ENCODE measurements at places on chromosomes 6 and 20.

DNA sequence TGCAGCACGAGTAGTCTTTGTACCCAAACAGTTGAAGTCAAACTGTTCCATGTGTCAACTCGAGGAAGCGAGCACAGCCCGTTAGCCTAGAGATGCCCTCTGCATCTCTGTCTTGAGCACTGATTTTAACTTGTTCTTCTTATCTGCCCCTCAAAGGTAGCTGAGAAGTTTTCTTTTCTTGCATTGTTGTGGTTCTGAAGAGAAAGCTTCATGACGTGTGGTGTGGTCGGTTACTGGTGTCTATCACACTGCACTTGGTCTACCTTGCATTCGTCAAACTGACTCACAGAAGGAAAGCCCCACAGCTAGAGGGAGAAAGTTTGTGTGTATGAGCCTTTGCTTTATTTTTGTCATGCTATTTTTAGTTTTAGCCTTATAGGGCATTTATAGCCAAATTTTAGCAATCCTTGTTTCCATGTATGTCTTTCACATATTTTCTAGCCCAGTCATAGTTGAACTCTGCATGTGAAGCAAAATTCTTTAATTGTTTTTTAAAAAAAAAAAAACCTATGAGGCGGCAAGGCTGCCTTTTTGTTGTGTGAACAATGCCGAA, 115.1 kb downstream of the JAG1 start:
- DNase-seq: no peak

GRCh38 chr6:31690231-31691077, 9.6 kb upstream of the LY6G5C start:
- DNase-seq: no peak

- DNase-seq: no peak
These were observed 25.8 kb downstream of the BHLHE23 start for GRCh38 chr20:62980970-62981369.

DNA sequence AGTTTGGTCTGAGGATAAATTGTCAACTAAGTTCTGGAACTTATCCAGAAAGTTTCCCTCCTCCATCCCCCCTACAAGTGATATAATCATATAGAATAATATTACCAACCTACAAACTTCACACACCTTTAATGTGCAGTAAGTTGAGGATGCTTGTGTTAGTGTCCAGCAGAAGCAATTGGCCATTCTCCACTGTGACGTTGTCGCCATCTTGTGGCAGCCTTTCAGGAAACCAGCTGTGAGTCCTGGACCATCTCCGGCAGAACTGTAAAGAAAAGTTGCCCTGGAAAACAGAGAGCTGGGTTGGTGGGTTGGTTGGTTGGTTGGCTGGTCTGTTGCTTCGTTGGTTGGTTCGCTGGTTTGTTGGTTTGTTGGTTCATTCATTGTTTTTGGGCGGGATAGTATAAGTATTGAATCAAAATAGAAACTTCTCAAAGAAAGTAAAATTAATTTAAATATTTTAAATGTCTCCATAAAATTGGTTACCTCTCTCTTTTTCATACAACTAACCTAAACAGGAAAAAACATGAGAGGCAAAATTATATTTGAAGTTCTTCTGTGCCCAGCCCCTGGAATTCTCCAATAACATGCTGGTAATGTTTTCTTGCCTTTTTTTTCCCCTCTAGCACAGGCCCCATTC, 127.5 kb downstream of the PKHD1 start:
- DNase-seq: peak; percentile 48

DNA sequence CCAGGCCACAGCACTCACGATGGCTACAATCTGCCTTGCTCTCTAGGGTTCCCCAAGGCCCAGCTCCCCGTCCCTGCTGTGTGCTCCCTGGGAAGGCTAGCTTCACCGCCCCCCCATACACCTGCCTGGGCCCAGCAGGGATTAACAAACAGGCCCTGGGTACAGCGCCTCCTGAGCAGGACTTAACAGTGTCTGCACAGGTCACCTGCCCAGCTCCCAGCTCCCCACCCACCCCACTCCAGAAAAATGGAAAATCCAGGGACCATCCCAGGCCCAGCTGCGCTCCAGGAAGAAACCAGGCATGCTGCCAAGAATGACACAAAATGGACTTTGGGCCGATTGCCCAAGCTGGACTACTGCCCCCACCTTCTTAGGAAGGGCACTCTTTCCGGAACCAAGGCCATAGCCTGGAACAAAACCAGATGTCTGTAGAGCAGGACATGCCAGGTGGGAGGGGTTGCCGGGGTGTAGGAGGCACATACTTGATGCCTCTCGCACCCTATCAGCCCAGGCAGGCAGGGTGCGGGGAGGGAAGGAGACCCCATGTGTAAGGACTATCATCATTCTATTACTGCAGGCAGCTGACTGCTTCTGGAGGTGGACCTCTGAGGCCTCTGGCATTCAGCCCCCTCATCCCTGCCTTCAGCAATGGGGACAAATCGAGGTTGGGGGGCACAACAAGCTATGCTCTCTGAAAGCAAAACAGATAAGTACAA, 104.9 kb downstream of the SNX5 start:
- peak; percentile 87 for DNase-seq

DNA sequence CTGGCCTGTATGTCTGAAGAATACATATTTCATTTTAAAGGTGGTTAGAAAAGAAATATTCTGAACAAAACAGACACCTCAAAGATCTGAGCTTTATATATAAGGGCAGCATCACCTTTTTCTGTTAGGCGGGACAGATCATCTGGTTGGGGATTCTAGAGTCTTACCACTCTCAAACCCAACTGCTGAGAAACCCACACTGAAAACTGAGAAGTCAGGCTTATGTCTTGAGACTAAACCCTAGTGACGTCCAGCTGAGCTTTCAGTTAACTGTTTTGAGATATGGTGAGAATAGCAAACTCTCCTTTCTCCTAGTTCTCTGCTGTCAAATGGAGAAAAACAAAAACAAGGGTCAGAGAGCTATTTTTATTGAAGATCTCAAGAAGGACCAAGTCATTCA, 63.7 kb upstream of the CCN6 start:
- no peak for DNase-seq

- DNase-seq: no peak
These were observed 35.1 kb downstream of the SNRNP48 start for GRCh38 chr6:7624796-7625710.

DNA sequence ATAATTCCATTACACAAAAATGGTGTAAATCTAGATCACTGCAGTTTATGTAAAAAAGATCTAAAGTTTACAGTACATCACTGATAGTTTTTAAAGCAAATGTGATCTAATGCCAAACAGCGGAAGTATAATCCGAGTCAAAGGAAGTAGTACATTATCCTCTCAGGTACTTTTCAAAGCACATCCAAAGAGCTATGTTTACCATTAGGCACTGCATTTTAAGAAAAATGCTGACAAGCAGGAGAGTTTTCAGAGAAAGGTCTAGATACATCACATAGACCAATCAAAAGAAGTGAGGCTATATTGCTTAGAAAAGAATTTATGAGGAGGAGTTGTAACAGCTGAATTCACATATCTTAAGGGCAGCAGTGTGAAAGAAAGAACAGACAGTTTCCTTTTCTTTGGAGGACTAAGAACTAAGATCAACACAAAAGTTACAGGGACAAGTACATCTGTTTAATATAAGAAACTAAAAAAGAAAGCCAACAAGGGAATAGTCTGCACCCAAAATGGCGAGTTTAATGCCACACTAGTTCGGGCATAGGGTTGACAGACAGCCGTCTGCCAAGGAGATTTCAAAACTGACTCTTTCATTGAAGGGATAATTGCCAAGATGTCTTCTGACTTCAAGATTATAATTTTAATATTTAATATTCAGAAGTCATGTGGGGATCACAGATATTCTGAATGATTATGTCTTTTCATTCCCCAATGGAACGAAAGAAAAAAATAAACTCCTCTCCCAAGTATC, 1.4 kb downstream of the ZNF184 start:
- no peak for DNase-seq

GRCh38 chr20:45345104-45345936, 2.9 kb downstream of the SDC4 start:
- peak; percentile 72 for DNase-seq

- DNase-seq: no peak
These were observed 9.1 kb downstream of the BCAS1 start for GRCh38 chr20:54061101-54061881.

DNA sequence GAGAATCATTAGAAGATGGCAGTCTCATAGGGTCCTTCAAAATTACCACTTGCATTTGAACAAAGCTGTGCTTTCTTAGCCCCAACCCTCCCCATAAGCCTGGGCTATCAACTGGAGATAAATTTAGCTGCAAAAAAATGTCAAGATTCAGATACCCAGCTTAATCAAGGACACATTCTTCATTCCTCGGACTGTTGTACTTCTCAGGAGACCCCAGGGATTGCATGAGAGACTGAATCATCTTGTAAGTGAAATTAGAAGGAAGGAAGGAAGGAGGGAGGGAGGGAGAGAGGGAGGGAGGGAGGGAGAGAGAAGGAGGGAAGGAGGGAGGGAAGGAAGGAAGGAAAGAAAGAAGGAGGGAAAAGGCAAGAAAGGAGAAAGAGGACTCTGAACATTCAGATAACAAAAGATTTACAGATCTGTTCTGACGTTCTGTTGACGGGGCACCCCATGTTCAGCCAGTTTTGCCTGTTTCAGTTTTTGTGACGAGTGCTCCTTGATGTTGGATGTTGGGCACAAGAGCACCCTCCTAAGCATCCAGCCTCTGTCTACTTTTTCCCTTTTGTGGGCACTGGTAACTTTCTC, 498.7 kb downstream of the PREX1 start:
- no peak for DNase-seq

DNA sequence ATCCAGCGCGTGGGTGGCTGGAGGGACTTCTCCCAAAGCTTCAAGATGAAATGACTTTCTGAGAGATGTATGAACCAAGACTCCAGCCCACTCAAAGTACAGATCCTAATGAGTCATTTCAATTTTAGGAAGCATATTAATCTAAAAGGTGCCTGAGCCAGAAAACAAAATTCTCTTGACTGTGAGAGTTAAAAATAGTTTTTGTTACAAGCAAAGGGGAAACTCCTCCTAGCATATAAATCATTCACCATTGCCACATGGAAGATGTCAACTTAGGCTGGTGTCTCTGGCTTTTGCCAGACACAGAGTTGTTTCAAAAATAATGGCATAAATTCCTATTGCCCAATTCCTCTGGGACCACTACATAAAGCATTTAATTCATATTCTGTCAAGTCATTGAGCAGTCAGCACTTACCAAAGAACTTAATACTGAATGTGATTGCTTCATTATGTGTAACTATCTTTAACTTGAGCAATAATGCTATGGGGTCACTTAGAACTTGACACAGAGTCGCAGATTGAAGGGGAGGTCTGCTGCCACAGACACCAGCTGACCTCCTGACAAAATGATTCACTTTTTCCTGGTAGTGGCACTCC, 280.6 kb downstream of the SLC35F1 start:
- DNase-seq: no peak

DNA sequence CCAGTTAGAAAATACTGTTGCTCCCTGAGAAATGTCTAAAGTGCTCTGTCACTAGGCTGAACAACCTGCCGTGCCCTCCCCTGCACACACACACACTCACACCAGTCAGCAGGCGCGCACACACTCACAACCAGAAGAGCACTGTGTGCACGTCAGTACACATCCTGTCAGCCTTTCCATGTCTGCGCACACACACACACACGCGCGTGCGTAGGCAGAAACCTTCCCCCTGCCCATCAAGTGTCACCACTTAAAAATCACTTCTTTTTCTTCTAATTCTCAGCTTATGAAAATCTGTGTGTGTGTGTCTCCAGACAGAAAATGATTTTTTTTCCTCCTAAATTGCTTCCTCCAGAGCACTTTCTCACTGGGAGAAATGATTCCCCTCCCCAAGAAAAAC, 100.3 kb downstream of the EDN3 start:
- no peak for DNase-seq

DNA sequence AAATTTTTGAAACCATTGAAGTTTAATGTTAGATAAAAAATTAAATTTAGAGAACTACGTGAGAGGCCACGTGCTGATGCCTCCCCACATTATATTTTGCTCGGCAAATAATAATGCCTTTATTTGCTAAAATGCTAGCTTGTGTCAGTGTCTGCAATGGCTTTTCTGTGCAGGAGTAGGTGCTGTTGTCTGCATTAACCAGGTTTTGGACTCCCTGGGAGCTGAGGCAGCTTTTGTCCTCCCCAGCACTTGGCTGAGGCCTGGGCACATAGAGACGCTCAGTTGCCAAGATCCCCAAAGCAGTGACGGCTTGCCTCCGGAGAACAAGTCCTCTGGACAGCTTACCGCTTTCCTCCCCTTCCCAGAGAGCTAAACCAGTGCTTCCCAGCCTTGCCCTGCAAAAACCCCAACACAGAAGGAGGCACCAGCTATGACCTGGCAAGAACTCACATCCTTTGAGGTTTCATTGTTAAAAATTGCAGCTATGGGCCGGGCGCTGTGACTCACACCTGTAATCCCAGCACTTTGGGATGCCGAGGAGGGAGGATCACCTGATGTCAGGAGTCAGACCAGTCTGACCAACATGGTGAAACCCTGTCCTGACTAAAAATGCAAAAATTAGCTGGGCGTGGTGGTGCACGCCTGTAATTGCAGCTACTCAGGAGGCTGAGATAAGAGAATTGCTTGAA, 59.9 kb downstream of the KAT14 start:
- no peak for DNase-seq

- DNase-seq: no peak
These were observed 64.0 kb upstream of the PHACTR2 start for GRCh38 chr6:143613749-143614148.

DNA sequence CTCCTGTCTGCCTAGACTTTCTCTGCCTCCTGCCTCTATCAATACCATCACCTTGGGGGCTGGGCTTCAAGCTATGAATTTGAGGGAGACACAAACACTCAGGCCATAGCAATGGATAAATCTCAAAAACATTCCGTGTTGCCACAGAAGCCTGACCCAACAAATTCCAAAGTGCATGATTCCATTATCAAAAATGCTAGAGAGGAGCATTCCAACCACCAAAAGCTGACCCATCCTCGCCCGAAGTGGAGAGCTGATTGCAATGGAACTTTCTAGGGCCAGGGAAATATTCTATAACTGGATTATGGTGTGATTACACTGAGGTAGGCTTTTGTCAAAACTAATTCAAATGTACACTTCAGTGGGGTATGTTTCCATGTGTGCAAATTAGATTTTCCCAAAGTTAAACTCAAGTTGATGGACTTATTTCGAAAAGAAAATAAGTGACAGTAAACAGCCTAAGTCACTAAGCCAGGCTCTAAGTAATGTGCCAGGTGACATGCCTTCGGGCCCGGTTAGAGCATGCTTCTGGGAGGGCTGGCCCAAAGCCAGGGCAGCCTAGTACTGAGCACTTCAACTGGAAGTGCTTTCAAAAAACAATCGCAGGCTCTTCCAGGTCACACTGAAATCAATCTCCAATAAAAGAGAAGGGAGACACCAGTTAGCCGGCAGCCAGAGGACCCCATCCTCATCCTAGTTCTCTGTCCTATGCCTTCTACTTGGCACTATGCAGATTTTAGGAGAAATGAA, 142.3 kb downstream of the TBXT start:
- no peak for DNase-seq
